ENCODE measurements at places on chromosomes 7 and 10.
A peak's percentile ranks its signal among the peaks of the same experiment; 100 is the strongest.

GRCh38 chr7:119175911-119176627 lies 951.6 kb downstream of the ANKRD7 start:
- peak; percentile 3 for DNase-seq

GRCh38 chr10:133282846-133283390 lies 6.2 kb upstream of the ADAM8 start:
- no peak for DNase-seq

DNA sequence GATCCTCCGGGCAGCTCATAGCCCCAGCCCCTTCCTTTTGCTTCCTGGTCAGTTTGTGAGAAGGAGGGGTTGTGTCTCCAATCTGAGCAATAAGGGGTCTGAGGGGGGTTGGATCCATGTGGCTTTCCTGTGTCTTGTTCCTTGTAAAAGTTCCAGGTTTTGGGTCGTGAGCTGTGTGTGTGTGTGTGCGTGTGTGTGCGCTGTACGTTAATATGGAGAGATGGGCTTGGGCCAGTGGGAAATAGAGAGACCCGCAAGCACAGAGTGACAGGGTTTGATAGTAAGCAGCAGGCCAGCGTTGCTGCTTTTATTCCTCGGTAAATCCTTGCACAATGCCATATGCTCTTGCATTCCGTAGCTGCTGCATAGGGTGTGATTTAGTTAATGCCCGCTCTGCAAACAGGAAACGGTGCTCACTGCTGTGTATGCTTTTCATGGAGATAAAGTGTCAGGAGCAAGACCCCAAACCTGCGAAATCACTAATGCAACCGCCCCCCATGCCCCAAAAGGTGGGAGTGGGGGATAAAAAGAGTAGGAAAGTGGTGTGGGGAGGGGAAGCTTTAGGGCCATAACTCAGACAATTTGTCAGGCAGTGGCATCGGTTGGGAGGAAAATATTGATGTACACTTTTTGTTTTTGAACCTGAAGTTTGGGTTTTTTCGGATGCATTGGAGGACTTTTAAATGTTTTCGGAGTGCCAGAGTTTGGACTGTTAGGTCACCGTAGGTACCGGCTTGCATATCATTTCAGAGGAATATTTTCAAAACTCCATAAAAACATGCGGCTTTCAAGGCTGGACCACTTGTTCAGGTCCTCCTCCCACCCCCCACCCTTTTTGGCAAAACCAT lies 108.7 kb downstream of the TCF7L2 start:
- peak; percentile 29 for DNase-seq

DNA sequence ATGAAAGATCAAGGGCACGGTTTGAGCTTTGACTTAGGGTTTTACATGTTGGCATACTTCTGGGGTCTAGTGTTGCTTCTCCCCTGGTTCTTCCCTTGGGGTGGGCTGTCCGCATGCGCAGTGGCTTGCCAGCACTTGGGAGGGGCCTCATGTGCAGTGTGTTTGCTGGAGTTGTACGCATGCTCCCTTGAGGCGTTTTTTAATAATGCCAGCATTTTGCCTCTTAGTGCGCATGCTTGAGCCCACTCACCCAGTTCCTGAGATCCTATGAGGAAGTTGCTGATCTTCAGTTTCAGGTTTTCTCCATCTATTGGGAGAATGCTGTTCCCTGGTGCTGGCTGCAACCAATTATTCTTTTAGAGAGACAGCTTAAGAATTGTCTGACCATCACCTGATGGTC lies 113.4 kb upstream of the GPR141 start:
- DNase-seq, result no peak

GRCh38 chr7:117019786-117020590 lies 66.7 kb downstream of the ST7 start:
- DNase-seq, result peak; percentile 87

DNA sequence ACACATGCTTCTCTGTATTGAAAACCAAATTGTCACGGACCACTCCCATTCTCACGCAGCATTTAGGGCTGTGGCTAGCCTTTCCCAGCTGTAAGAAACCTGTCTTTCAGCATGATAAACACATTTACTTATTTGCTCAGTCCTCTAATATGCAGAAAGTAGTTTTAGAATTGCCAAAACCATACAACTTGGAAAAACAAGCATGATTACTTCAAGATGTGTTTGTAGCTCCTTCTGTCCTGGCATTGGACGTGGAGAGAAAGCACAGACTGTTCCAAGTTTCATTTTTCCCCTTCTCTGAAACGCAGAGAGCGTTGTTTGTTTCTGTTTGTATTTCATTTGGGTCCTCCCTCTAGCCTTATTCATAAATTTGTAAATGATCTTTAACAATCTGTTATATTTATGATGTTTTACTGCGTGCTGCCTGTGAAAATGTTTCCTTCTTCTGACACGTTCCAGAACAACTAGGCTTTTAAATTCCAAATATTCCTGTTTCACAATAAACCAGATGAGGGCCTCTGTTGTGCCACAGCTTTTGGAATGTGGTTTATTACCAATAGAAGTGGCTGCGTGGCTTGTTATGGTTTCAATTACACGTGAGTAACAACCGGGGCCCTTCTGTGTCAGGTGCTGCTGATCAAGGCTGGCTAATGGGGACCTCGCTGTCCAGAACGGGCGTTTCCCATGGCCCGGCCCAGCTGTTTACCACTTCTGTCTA lies 26.1 kb downstream of the MNX1 start:
- no peak for DNase-seq

All from amniotic stem cell (primary cell).